ENCODE measurements at places on chromosomes 1 and 21. TPM values are rescaled to one million over a fixed set of nuclear protein-coding genes. Genes with fewer than 3 reads are reported as not detected.

PAFAH2 gene
- total RNA-seq, result 9.0 TPM

GABRD gene
- not detected for total RNA-seq

FAM72A gene
- 11.4 TPM for total RNA-seq

GDAP2 gene
- total RNA-seq, result 41.6 TPM

RUNX3 gene
- 5.6 TPM for total RNA-seq

ZNF695 gene
- 7.3 TPM for total RNA-seq

OLFML2B gene
- total RNA-seq, result 0.29 TPM

RSPO1 gene
- total RNA-seq, result not detected
